ENCODE measurements at places on chromosomes 6 and 20.
A peak's percentile ranks its signal among the peaks of the same experiment; 100 is the strongest.

DNA sequence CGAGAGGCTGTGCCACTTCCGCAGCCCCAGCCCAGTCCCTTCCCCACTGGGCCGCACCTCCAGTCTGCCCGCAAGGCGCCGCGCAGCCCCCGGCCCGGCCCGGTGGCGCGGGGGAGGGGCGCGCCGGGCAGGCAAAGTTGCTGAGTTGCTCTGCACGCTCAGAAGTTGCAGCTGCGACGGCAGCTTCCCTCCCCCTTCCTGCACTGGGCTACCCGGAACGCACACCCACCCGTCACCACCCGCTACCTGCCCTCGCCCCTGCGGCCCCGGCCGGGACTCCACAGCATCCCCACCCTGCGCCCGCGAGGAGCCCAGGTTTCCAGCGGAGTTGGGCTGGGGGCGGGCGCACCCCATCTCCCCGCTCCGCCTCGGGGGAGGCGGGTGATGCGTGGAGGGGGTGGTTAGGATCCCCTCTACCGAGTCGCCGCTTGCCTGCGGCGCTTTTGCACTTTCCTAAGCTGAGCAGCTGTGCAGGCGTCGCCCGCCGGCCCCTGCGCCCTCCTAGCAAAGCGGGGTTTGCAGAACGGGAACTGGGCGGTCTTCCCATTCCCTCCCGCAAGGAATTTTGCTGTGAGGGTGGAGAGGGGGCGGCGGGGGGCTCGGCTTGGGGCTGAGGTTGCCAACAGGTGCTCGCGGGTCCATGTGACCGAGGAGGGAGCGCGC is 55.9 kb upstream of the RREB1 start:
- DNase-seq: peak; percentile 83

DNA sequence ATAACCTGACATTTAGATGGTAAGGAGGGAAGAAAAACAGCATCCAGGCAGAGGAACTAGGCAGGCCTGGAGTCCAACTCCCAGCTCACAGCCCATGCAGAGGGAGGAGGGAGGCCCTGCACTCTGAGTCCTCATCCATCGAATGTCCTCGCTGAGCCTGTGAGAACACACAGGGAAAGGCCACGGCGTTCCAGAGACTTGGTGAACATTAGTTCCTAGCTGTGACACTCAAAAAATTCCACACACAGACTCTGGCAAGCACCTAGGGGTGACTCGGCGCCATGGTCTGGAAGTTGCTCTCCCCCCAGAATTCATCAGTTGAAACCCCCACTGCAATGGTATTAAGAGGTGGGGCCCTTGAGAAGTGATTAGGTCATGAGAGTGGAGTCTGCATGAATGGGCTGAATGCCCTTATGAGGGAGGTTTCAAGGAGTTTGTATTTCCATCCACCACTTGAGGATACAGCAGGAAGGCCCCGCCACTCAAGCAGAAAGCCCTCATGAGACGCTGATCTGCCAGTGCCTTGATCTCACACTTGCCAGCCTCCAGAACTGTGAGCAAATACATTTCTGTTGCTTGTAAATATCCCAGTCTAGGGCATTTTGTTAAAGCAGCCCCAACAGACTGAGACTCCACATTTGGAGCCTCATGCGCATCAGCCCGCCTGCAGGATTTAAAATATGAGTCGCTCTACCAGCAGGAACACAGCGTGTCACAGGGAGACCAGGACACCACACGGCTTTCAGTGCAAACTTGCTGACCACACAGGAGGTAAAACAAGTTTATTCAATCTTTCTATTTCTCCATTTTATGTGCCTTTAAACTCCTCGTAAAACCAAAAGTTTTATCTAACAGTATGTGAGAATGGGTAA is 73.9 kb downstream of the WDR27 start:
- DNase-seq: no peak

GRCh38 chr6:21582651-21583050 is 10.9 kb upstream of the SOX4 start:
- DNase-seq: no peak

DNA sequence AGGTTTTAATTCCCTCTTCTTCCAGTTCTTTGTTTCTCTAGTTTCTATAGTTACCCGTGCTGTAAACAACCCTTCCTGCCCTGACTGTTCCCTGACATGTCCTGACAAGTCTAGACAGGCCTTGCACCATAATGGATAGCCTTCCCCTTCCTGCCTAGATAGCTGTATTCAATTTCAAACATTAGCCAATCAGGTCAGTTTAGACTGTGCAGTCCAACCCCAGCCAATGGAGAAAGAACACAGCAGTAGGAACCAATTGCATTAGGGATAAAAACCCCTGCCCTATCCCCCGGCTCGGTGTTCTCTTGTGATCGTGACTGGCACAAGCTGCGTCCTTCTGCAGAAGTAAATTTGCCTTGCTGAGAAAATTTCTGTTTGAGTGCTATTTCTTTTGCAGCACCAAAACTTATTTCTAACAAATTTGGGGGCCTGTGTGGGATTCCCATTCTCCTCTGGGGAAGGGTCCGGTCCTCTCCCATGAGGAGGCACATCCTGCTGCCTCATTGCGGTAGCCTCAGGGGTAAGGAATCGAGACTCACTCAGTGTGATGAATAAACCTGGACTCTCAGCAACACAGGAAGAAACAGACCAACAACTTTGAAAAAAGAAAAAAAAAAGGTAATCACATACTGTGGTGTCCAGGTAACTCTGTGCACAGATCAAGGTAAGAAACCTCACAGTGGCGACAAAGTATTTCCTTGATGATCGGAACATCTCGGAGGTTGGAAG is 248.7 kb upstream of the ECI2 start:
- no peak for DNase-seq

DNA sequence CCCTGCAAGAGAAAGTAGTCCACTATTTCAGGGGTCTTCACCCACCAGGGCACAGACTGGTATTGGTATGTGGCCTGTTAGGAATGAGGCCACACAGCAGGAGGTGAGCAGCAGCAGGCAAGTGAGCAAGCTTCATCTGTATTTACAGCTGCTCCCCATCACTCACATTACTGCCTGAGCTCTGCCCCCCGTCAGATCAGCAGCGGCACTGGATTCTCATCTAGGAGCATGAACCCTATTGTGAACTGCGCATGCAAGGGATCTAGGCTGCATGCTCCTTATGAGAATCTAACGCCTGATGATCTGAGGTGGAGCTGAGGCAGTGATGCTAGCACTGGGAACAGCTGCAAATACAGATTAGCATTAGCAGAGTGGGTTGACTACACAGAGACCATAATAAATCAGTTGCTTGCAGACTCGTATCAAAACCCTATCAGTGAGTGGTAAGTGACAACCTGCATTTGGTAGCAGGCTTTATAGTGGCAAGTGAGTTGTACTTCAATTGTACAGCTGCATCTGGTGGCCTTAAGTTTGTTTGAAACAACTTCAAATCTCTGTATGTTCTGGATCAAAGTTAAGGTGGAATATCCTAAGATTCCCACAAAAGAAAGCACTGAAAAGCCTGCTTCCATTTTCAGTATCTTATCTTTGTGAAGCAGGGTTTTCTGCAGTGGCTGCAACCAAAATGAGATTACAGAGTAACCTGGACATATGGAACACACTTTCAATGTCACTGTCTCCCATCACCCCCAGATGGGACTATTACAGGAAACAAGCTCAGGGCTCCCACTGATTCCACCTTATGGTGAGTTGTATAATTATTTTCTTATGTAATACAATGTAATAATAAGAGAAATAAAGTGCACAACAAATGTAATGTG is 12.8 kb downstream of the C6orf141 start:
- DNase-seq: no peak

GRCh38 chr20:3744806-3745685 is 12.6 kb downstream of the HSPA12B start:
- peak; percentile 85 for DNase-seq

- DNase-seq: no peak
Measured at GRCh38 chr6:33642897-33643296, 21.8 kb downstream of the ITPR3 start.

Data from hematopoietic multipotent progenitor cell (in vitro differentiated cells).